ENCODE measurements at places on chromosomes 6 and 20.

DNA sequence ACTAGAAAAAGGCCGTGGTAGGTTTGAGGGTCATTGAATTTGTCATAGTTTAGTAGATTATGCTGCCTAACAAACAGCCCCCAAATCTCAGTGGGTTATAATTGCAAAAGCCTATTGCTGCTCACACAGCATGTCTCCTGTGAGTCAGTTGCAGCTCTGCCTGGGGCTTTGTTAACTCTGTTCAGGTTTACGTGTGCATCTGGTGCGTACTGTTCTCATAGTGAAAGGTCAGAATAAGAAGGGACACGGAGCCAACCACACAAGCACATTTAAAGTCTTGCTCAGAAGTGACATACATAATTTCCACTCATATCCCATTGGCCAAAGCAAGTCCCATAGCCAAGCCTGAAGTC, 48.1 kb upstream of the BMP2 start:
- no peak for DNase-seq

GRCh38 chr6:88301888-88302768, 136.0 kb upstream of the CNR1 start:
- no peak for DNase-seq

GRCh38 chr6:32637219-32637880, at the start of gene HLA-DQA1:
Gene HLA-DQA1, plus strand, starts transcription at chr6:32637406. Its CDS starts 53 bp downstream, at chr6:32637459.
- DNase-seq, result no peak

DNA sequence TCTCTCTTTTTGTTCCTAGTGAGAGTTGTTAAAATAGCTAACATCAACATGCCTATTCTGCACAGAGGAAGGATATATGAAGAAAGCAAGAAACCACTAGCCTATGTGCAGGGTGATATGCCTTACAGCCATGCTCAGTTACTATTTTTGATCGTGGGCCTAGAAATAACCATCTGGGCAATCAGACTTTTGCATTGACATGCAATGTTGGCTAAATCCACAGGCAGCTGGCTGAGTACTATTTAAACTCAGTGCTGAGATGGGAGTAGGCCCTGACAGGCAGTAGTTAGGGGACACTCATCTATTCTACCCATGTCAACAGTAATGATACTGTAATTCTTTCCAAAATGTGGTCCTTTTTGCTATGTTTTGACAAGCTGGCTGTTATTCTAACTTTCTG, 89.6 kb downstream of the HDGFL1 start:
- no peak for DNase-seq

GRCh38 chr6:38177882-38178583, 358.5 kb downstream of the ZFAND3 start:
- DNase-seq, result no peak

DNA sequence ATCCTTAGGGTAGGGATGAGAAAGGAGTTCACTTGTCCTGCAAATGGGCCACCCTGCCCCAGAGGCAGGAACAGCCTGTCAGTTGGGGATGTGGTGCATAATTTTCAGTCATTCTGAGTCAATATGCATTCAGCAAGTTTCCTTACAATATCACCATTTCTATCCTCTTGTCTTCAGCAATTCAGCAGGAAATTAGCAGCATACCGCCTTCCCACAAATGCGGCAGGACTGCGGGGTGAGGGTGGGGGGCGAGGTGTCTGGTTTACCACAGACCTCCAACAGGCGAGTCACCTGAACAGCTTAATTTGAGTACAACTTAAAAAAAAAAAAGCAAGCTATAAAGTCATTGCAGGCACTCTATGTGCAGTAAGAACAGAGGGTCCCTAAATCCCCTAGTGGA, 126.8 kb downstream of the MAP3K7 start:
- DNase-seq, result no peak

- DNase-seq, result no peak
Observed at GRCh38 chr6:117491916-117492315, 9.4 kb downstream of the DCBLD1 start.

DNA sequence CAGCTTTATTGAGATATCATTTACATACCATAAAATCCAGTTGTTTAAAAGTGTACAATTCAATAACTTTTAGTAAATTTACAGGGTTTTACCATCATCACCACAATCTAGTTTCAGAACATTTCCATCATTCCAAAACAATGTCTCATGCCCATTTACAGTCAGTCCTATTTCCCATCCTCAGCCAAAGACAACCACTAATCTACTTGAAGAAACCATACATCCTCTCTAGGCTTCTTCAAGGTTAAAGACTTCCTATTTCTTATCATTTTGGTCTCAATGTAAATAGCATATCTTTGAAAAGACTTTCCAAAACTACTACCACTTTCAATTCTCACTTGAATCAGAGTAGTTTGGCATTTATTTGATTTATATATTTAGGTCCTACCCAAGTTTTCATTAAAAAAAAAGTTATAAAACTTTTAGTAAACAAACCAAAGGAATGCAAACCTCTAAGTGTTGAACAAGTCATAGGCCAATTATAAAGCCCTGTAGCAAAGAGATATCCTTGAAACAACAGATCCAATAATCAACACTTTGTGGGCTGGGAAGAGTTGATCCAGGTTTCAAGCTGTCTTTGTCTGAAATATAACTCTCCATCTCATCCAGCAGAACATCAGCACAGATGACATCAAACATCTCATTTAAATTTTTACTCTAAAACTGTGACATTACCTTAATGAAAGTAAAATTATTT, 211.3 kb upstream of the RUNX2 start:
- DNase-seq, result no peak

DNA sequence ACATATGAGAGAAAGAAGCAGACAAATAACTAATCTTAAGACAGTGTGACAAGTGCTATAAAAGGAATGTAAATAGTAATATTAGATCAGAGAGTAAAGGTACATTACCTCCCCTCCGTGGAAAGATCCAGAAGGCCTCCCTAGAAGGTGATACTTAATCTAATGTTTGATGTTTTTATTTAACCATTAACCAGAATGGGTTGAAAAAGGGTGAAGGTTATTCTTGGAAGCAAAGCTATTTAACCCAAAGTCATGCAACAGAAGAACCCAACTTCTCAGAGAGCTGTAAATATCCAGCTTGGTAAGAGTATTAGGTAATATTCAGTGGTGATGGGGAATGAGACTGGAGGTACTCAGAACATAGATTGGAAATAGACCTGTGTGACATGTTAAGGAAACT, 68.0 kb upstream of the HIVEP1 start:
- DNase-seq, result no peak

- DNase-seq, result no peak
Observed at GRCh38 chr20:36175016-36175415, 20.5 kb downstream of the EPB41L1 start.

DNA sequence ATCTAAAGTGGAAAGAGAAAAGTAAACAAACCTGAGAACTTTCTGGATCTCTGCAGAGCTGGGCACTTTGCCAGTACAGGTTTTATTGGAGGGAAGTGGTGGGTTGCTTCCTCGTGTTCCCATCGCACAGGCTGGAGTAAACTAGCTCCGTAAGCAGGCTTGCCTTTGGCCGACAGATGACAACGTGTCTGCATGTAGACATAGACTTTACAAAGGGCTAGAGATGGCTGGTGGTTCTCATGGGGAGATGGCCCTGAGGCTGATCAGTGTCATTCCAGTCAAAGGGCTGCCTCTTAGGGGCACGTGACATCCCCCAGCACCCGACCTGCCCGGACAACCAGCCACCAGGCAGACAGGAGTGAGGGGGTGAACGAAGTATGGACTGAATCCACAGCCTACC, 98.8 kb downstream of the YTHDF1 start:
- DNase-seq, result no peak

- DNase-seq, result no peak
Observed at GRCh38 chr6:135191508-135192255, 10.6 kb downstream of the MYB start.

- no peak for DNase-seq
Observed at GRCh38 chr6:135860361-135860760, 8.9 kb downstream of the PDE7B start.

- no peak for DNase-seq
Observed at GRCh38 chr20:53736757-53737395, 143.2 kb upstream of the ZNF217 start.

- no peak for DNase-seq
Observed at GRCh38 chr20:1517010-1517409, 25.8 kb upstream of the SIRPB2 start.

GRCh38 chr20:20358801-20359200, 9.1 kb upstream of the INSM1 start:
- DNase-seq, result no peak

GRCh38 chr20:7540923-7541322, 399.3 kb downstream of the HAO1 start:
- DNase-seq, result no peak

DNA sequence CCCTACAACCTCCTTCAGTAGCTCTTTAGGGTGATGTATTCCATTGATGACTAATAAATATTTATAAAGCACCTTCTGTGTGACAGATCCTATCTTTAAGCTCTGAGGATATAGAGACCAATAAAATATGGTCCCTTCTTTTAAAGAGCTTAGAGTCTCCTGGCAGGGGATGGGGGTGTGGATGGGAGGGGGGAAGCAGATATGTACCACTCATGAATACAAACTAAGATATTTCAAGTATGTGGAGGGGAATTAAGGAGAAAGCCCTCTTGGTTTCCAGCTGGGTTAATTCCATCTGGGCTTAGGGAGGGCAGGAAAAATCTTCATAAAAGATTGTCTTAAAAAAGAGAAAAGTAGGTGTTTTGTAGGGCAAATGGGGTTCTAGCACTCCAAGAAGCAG, 21.6 kb upstream of the FBXO9 start:
- no peak for DNase-seq

GRCh38 chr20:4135385-4136077, 120.2 kb upstream of the RNF24 start:
- no peak for DNase-seq

- DNase-seq, result no peak
Observed at GRCh38 chr6:132456700-132457143, 55.4 kb upstream of the MOXD1 start.

GRCh38 chr20:46014517-46015396, 6.0 kb downstream of the MMP9 start:
- DNase-seq, result no peak

DNA sequence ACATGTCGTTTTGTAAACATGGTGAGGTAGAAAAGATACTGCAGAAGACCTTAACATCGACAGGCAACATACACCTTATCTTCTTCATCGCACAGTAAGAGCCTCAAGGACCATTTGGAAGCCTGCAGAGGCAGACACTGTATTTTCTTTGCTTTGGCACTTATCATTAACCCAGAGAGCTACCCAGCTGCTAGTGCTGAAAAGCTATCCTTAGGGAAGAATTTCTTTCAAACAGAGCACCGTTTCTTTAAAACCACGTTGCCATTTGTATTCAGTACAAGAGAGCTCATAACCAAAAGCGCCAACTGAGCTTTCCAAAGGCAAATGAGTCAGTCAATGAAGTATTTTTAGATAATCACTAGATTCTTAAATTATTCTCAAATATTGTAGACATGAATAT, 306.6 kb downstream of the EPM2A start:
- DNase-seq, result no peak

- no peak for DNase-seq
Observed at GRCh38 chr6:6790393-6790792, 201.9 kb downstream of the LY86 start.

DNA sequence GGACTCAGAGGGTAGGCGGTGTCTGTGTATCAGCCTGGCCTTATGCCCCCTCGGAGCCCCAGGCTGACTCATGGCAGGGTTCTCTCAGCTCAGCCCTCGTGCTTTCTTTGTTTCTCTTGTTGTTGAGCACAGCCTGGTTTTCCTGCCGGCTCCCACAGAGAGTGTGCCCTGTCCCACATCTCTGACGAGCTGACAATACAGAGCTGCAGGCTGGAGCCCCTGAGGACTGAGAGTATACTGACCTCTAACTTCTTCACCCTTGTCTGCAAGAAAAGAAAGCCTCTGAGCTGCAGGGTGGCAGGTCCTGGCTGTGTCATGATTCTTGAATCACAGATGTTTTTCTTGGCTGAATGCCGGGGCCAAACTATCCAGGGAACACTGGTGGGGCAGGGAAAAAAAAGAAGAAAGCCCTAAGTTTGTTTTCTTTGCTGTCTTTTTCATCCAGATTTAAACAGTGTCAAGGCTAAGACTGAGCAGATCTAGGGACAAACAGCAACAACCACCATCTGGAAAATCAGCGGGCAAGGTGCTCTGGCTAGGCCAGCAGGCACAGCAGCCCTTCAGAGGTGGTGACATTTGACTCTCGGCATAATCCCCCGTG, 63.3 kb upstream of the ZNF133 start:
- DNase-seq, result no peak

DNA sequence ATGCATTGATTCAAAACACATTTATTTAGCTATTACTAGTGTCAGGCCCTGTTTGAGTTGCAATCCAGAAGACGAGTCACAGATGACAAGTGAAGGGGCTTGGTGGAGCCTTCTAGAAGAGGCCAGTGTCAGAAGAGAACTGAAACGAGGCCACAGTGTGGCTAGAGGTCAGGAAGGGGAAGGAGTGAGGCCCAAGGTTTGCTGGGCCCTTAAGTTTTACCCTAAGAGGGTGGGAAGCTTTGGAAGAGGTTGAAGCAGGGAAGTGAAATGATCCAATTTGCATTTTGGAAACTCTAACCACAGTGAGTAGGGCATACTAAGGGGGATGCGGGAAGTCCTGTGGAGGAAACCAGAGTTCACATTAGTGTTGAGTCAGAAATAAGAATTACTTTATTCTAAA, 25.0 kb downstream of the TTK start:
- no peak for DNase-seq

- no peak for DNase-seq
Observed at GRCh38 chr20:57553376-57554018, 7.4 kb upstream of the PCK1 start.
